Muscle of leg (tissue), 16 donors: ENCODE measurements at places on chromosomes 3 and 15. TPM values are rescaled to one million over a fixed set of nuclear protein-coding genes. Genes with fewer than 3 reads are reported as not detected.

The NAALADL2 gene
- 17.4 TPM for total RNA-seq

The MYO5C gene
- 5.3 TPM for total RNA-seq

The MFGE8 gene
- total RNA-seq: 65.2 TPM

The NIT2 gene
- 26.0 TPM for total RNA-seq

The MITF gene
- 9.6 TPM for total RNA-seq

The MST1R gene
- 1.2 TPM for total RNA-seq

DNA sequence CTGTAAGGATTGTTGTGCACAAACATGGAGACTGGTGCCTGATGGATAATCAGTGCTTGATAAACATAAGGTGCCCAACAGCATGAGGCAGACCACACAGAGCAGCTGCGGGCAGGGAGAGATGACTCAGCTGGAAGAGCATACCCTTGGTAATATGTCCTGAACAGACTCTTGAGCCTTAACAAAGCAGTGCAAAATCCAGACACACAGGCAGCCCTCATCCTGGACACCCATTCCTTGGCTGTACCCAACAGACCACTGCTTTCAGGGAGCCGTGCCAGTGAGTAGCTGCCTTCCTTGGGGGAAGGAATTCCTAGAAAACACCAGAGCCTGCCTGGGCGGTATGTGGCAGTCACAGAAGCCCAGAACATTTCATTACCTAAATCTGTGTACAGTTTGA, 156.2 kb downstream of the CLSTN2 start:
- no peak for DNase-seq
- H3K4me1 ChIP-seq: peaks cover 16% of the 10 kb centered on the region
- H3K4me3 ChIP-seq: no peak overlapping the region
- no peaks in the 10 kb centered on the region for H3K27me3 ChIP-seq

GRCh38 chr15:31049111-31049510, 52.4 kb downstream of the TRPM1 start:
- H3K36me3 ChIP-seq: no peaks in the 10 kb centered on the region
- no peaks in the 10 kb centered on the region for H3K27me3 ChIP-seq
- H3K4me1 ChIP-seq: no peaks in the 10 kb centered on the region
- H3K4me3 ChIP-seq: no peak overlapping the region
- no peak overlapping the region for H3K27ac ChIP-seq

DNA sequence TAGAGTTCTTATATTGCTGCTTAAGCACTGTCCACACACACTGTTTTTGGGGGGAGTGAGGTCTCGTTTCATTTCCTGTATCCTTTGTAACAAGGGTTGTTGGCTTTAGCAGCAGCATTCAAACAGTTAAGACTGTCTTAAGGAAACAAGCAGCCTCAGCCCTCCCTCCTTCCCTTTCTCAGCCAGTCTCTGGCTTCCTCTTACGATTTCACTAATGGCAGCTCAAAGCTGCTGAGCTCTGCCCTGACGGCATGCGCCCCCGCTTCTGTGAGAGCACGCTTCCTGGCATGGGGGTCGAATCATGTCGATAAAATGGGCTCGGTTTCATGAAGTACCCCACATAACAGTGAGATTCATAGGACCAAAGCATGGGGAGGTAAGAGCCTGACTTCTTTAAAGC, 105.0 kb downstream of the KLHL25 start:
- peak; percentile 91 for DNase-seq
- H3K4me1 ChIP-seq: peaks cover 4% of the 10 kb centered on the region
- peak overlapping the region; percentile 72 for H3K27ac ChIP-seq
- no peaks in the 10 kb centered on the region for H3K27me3 ChIP-seq
- H3K4me3 ChIP-seq: peak overlapping the region; percentile 31

DNA sequence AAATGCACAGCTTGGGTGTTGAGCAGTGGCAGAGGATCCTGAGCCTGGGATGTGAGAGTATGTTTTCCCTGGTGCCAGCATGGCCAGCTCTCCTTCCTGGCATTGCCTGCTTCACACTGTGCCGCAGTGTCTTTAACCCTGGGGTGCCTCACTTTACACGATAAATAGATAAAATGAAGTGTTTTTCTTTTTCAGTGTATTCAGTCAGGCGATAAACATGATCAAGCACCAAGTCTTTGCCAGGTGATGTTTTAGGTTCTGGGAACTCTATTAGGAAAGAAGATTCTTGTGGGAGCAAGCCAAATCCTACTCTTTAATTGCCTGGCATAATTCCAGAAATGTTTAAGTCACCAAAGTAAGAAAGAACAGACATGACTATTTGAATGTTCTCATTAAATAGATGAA, 14.0 kb downstream of the ABHD6 start:
- H3K27me3 ChIP-seq: no peaks in the 10 kb centered on the region
- no peaks in the 10 kb centered on the region for H3K36me3 ChIP-seq
- no peak overlapping the region for H3K4me3 ChIP-seq
- H3K27ac ChIP-seq: no peak overlapping the region

- H3K36me3 ChIP-seq: no peaks in the 10 kb centered on the region
- no peak overlapping the region for H3K27ac ChIP-seq
- no peaks in the 10 kb centered on the region for H3K4me1 ChIP-seq
- peak; percentile 72 for DNase-seq
Measured at GRCh38 chr3:101151286-101151913, 158.2 kb upstream of the ABI3BP start.

DNA sequence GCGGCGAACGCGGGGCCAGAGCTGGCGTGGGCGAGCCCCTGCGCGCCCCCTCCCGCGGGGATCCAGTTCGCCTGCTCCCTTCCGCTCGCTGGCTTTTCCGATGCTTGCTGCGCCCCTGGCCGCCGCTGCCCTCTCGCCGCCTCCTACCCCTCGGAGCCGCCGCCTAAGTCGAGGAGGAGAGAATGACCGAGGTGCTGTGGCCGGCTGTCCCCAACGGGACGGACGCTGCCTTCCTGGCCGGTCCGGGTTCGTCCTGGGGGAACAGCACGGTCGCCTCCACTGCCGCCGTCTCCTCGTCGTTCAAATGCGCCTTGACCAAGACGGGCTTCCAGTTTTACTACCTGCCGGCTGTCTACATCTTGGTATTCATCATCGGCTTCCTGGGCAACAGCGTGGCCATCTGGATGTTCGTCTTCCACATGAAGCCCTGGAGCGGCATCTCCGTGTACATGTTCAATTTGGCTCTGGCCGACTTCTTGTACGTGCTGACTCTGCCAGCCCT, 721 bp downstream of the P2RY1 start:
- peak; percentile 32 for DNase-seq
- H3K36me3 ChIP-seq: no peaks in the 10 kb centered on the region
- H3K27me3 ChIP-seq: peaks cover 11% of the 10 kb centered on the region
- peaks cover 5% of the 10 kb centered on the region for H3K4me1 ChIP-seq
- peak overlapping the region; percentile 87 for H3K27ac ChIP-seq
- H3K4me3 ChIP-seq: peak overlapping the region; percentile 76

GRCh38 chr3:61903931-61904657, 342.7 kb downstream of the PTPRG start:
- H3K27me3 ChIP-seq: no peaks in the 10 kb centered on the region
- H3K4me1 ChIP-seq: peaks cover 24% of the 10 kb centered on the region
- no peaks in the 10 kb centered on the region for H3K36me3 ChIP-seq
- peak overlapping the region; percentile 60 for H3K27ac ChIP-seq
- no peak overlapping the region for H3K4me3 ChIP-seq

- no peak for DNase-seq
- H3K4me1 ChIP-seq: peaks cover 17% of the 10 kb centered on the region
- H3K27ac ChIP-seq: no peak overlapping the region
Measured at GRCh38 chr3:196142202-196142956, 60.5 kb upstream of the TFRC start.

GRCh38 chr15:87755226-87755625, 501.3 kb downstream of the NTRK3 start:
- H3K4me3 ChIP-seq: no peak overlapping the region
- DNase-seq: no peak
- H3K27me3 ChIP-seq: no peaks in the 10 kb centered on the region
- H3K4me1 ChIP-seq: no peaks in the 10 kb centered on the region

- H3K36me3 ChIP-seq: no peaks in the 10 kb centered on the region
- H3K4me1 ChIP-seq: peaks cover 8% of the 10 kb centered on the region
- no peak overlapping the region for H3K4me3 ChIP-seq
- DNase-seq: no peak
- peaks cover 4% of the 10 kb centered on the region for H3K27me3 ChIP-seq
Measured at GRCh38 chr3:53703630-53704362, 142.4 kb downstream of the CHDH start.

DNA sequence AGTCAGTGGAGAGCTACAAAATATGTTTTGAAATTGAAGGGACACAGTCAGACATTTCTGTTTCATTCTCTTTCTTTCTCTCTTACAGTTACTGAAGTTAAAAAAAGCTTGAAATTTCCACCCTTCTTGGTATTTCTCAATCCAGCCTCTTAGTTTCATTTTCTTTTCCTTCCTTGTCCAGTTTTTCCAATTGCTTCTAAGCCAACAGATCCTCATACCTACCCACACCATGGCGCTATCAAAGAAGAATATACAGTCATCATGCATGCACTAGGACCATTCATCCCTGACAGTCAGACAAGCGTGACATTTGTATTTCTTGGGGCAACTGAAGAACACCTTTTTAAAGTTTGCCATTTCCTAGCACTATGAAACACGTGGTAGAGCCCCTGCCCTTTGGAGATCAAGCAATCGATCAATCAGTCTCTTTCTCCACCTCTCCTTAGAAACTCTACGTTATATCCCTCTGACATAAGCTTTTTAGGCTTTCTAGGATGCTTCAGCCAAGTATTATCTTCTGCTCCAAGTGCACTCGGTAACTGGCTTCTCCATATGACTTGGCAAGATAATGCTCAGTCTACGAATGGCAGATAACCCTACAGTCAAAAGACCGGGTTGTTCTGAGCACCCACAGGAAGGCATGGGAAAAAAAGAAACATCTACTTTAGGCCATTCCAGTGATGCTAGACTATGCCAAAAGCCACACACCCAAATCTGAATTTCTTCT, 65.4 kb downstream of the FBN1 start:
- peak overlapping the region; percentile 56 for H3K27ac ChIP-seq
- no peak overlapping the region for H3K4me3 ChIP-seq

DNA sequence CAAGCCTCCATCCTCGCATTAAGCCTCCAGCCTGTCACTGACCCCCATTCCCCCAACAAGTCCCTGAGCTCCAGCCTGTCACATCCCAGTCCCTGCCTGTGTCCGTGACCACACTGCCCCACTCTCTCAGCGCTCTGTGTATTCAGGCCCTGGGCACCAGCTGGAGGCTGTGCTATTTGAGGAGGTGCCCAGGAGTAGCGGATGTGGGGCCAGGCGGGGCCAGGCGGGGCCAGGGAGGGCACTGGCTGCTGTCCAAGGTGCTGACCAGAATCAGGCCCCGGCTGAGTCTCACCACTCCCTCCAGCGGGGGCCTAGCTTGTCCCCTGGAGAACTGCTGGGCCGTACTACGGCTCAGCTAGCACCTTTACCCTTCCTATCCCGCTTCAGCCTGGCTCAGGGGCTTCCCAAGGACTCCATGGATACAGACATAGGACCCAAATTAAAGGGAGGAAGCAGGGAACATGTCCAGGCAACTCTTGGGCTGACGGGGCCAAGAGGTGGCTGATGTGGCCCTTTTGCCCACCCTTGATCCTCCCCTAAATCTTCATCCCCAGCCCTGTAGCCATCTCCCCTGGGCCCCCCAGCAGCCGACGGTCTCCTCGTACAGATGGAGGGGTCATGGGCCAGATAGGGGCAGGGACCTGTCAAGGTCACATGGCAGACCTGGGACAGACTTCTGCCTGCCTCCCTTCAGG, 1.1 kb downstream of the HHATL start:
- peak overlapping the region; percentile 20 for H3K4me3 ChIP-seq
- no peaks in the 10 kb centered on the region for H3K36me3 ChIP-seq

DNA sequence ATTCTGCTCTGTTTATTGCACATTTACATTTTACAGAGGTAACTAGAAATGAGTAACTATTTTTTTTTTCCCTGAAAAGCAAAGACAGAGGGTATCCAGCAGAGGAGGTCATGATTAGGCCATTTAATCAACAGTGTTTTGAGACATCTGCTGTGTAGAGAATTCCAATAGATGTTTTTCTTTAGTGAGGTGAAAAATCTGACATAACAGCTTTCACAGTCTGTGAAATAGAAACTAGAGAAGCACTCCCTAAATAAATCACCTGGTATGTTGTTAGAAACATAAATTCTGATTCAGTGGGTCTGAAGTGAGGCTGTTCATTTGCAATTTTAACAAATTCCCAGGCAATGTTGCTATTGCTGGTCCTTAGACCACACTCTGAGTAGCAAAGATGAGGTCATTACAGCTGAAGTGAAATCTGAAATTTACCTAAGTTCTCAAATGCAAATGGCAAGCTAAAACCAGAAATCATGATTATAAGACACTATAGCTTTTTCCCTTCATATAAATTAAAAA, 329.2 kb upstream of the LRRC3B start:
- peak overlapping the region; percentile 20 for H3K27ac ChIP-seq
- H3K36me3 ChIP-seq: no peaks in the 10 kb centered on the region
- H3K4me1 ChIP-seq: no peaks in the 10 kb centered on the region

DNA sequence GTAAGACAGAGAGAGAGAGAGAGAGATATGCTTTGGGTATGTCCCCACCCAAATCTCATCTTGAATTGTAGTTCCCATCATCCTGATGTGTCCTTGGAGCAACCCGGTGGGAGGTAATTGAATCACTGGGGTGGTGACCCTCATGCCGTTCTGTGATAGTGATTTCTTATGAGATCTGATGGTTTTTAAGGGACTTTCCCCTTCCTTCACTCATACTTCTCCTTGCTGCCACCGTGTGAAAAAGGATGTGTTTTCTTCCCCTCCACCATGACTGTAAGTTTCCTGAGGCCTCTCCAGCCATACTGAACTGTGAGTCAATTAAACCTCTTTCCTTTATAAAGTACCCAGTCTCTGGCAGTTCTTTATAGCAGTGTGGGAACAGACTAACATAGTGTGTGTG, 60.3 kb downstream of the EOMES start:
- H3K27me3 ChIP-seq: no peaks in the 10 kb centered on the region
- no peaks in the 10 kb centered on the region for H3K36me3 ChIP-seq
- no peak overlapping the region for H3K27ac ChIP-seq
